ENCODE measurements at places on chromosomes 5 and 9. TPM values are rescaled to one million over a fixed set of nuclear protein-coding genes. Genes with fewer than 3 reads are reported as not detected.
A peak's percentile ranks its signal among the peaks of the same experiment; 100 is the strongest.

DNA sequence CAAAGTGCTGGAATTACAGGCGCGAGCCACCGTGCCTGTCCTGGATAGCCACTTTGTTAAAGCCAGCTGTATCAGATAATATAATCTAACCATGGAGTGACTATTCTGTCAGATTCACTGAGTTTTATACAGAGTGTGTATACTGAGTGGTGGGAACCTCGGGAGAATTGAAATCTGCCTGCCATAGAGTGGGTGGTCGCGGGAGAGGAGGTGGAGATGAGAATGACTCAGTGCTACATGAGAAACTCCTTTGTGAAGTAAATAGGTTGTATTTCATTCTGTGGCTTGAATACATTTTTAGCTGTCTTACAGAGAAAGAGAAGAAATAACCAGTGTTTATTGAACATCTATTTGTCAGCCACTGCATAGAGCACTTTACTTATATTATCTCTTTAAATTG, 26.4 kb downstream of the ATP6V0E1 start:
- DNase-seq, result no peak

Gene TNFSF15
- total RNA-seq, result not detected

- no peak for DNase-seq
Measured at GRCh38 chr5:36365896-36366295, 64.2 kb upstream of the RANBP3L start.

- DNase-seq, result no peak
Measured at GRCh38 chr9:33029231-33029786, 4.2 kb downstream of the DNAJA1 start.

- no peak for DNase-seq
Measured at GRCh38 chr5:170290498-170290897, 7.1 kb downstream of the LCP2 start.

GRCh38 chr5:53425687-53426511, 54.5 kb upstream of the FST start:
- peak; percentile 57 for DNase-seq

- DNase-seq, result no peak
Measured at GRCh38 chr5:118257066-118257465, 731.3 kb downstream of the DTWD2 start.

DNA sequence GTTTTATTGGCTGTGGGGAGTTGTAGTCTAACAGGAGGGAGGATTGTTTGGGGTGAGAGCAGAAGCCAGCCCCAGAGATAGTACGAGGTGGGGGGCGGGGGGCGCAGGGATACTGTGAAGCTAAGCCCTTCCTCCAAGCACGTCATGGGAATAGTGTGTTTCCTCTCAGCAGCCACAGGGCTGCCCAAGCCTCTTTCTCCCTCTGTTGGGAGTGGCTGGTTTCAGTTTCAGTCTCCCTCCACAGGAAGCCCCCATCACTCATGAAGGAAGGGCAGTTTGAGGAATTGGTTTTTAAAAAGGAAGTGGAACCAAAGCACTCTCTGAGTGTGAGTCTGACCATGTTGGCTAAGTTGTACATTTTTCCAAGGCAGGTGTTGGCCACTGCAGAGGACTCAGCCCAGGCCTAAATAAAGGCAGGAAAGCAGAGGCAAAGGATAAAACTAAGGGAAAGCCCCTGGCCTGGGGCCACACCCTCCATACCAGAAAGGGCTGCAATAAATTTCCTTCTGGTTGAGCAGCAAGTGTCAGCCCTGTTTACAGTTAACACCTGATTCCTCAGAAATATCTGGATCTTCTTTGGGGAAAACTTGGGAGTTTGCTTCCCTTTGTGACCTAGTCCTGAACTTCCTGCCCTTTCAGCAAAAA, 3.2 kb downstream of the RAB24 start:
- peak; percentile 77 for DNase-seq

GRCh38 chr9:28841775-28842174, 1268.5 kb upstream of the C9orf72 start:
- no peak for DNase-seq

- no peak for DNase-seq
Measured at GRCh38 chr5:100576217-100576751, 41.1 kb downstream of the FAM174A start.

All from H7 (cell line).